ENCODE measurements at places on chromosomes 16 and 17.

DNA sequence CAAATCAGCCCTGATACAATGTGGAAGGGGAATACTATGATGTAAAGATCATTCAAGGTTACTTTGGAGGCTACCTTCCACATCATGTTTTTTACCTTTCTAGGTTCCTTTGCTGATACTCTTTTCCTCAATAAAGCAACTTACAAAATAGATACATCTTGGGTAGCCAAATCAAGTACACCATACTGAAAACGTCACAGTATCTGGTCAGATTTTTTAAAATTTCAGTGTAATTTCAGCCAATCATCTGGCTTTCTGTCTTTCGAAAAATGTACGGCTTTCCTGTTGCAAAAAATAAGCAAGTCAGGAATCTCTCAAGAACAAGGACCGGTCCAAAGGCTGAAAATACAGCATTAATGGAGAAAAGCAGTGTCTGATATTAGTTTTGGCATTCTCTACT, 15.6 kb upstream of the MED13 start:
- no peak for DNase-seq

- DNase-seq: no peak
Observed at GRCh38 chr17:49516180-49516579, 21.1 kb downstream of the NGFR start.

- no peak for DNase-seq
Observed at GRCh38 chr16:76574651-76575050, 297.4 kb downstream of the CNTNAP4 start.

GRCh38 chr16:81666113-81666512, 113.0 kb upstream of the PLCG2 start:
- DNase-seq: no peak

GRCh38 chr16:84252184-84252583, 12.4 kb upstream of the KCNG4 start:
- DNase-seq: no peak

- DNase-seq: no peak
Observed at GRCh38 chr17:17361867-17362539, 58.8 kb downstream of the NT5M start.

- no peak for DNase-seq
Observed at GRCh38 chr16:46607529-46607928, 13.7 kb downstream of the SHCBP1 start.

DNA sequence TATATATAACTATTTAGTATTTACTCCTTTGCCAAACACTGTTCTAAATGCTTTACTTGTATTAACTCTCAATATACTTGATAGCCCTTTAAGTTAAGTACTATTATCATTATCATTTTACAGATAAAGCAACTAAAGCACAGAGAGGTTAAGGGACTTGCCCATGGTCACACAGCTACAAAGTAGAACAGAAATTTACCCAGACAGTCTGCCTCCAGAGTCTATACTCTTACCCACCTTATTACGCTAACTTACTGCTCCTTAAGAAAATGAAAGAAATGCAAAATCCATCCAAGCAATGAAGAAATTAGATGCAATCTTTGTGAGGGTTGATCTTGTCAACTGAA, 25.4 kb upstream of the B4GALNT2 start:
- no peak for DNase-seq

- DNase-seq: no peak
Observed at GRCh38 chr16:6897876-6898485, 434.7 kb upstream of the RBFOX1 start.

- DNase-seq: no peak
Observed at GRCh38 chr16:4184038-4184702, 57.7 kb downstream of the SRL start.
